ENCODE measurements at places on chromosomes 6 and 20.

DNA sequence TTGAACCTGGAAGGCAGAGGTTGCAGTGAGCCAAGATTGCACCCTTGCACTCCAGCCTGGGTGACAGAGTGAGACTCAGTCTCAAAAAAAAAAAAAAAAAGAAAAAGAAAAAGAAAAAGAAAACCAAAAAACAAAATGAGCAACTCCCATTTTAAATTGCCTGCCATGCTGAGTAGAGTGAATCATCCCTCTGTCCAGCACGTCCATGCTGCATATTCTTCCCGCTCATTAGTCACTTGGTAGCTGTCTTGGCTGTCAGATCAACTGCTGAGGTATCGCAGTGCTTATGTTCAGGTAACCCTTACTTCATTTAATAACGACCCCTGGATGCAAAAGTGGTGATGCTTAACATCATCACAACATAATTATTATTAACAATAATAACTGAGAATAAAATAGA is 72.6 kb upstream of the RNF24 start:
- H3K27ac ChIP-seq: no peak overlapping the region
- H3K4me3 ChIP-seq: no peak overlapping the region
- H3K4me1 ChIP-seq: no peaks in the 10 kb centered on the region

GRCh38 chr6:48766349-48766748 is 655.4 kb upstream of the PTCHD4 start:
- no peak overlapping the region for H3K4me3 ChIP-seq
- no peak for DNase-seq
- H3K4me1 ChIP-seq: peaks cover 25% of the 10 kb centered on the region
- peak overlapping the region; percentile 65 for H3K27ac ChIP-seq

- H3K27me3 ChIP-seq: no peaks in the 10 kb centered on the region
- H3K4me3 ChIP-seq: no peak overlapping the region
- H3K36me3 ChIP-seq: peaks cover 10% of the 10 kb centered on the region
- H3K4me1 ChIP-seq: no peaks in the 10 kb centered on the region
These were observed 411.4 kb downstream of the ESR1 start for GRCh38 chr6:152218887-152219286.

DNA sequence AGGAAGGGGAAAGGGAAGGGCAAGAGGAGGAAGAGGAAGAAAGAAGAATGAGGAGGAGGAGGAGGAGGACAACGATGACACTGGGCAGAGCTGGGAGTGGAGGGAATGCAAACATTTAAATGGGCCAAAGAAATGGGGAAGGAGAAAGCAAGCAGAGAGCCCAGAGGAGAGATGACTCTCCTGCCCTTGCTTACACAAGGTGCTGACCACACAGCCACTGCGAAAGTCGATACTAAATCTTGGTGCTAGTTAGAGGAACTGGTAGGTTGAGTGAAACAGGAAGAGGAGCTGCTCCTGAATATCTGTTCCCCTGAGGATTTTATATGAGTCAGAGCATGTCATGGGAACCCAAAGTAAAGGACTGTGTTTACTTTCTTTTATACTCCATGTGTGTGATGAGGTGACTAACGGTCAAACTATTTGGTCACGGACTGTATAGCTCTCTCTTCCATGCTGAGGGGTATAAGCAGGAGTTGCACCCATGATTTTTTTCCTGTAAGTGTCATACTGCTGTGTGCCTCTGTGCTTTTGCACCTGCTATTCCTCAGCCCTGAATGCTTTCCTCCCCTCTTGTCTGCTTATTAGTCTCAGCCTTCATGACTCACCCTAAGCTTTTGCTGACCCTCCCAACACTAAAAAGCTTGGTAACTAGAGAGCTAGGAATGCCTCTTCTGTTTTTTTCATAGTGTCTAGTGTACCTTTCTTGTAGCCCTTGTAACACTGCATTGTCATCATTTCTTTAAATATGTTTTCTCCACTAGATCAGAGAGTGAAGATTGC is 9.5 kb upstream of the PAQR8 start:
- peaks cover 15% of the 10 kb centered on the region for H3K4me1 ChIP-seq
- peak overlapping the region; percentile 85 for H3K27ac ChIP-seq
- H3K4me3 ChIP-seq: no peak overlapping the region
- DNase-seq: peak; percentile 71

DNA sequence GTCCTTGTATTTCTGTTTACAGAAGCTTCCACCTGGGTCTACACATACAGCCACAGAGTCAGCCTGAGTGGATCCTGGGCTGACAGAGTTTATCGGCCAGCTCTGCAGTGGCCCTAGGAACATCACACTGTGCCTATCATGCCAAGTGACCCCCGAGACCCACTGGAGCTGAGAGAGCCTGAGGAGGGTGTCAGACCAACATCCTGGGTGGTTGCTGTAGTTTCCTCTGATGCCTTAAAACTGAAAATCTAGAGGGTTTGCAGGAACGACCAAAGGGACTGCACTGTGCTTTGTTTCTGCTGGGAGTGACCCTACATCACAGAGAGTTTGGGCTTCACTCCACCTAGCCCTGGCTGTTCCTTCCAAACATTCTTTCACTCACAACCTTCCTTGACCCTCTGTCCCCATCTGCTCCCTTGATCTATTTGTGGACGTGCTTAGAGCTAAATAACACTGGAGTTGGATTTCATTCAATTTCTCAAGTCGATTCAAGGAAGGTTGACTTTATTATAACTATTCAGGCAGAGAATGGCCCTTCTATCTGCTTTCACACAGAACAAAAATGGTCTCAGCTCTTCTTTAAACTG is 18.1 kb downstream of the MYLK4 start:
- no peak overlapping the region for H3K4me3 ChIP-seq
- H3K36me3 ChIP-seq: no peaks in the 10 kb centered on the region
- no peaks in the 10 kb centered on the region for H3K27me3 ChIP-seq
- no peak for DNase-seq

DNA sequence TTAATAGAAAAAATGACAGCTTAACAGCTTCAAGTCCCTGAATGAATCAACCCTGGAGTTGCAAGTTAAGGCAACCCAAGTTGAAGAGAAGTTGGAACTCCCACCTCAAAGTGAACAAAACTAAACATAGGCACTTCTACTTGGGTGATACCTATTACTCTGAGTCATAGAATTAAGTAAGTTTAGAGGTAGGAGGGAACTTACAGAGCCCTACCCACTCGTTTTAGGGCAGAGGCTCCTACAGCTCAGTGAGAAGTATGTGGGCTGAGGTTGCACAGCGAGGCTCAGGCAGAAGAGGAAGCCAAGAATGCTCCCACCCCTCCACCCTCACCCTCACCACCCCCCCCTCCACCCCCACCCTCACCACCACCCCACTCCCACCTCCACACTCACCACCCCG is 42.2 kb downstream of the NFATC2 start:
- H3K36me3 ChIP-seq: no peaks in the 10 kb centered on the region
- DNase-seq: peak; percentile 23
- no peak overlapping the region for H3K27ac ChIP-seq
- H3K4me3 ChIP-seq: no peak overlapping the region

DNA sequence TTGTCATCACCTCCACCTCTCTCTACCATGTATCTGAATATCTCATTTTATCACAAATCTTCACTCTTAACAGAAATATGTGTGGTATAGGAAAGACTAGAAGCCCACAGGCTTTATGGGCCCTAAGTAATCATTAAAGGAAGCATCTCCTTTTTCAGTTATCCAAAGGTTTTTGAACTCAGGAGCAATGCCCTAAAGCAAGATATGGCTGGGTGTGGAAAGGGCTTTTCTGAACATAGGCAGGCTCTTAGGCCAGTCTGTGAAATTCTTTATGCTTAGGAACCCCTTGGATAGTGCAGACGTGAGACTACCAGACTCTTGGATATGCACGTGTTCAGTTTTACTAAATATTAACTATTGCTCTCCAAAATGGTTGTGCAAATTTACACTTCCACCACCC is 99.5 kb downstream of the ADTRP start:
- H3K4me1 ChIP-seq: no peaks in the 10 kb centered on the region
- no peaks in the 10 kb centered on the region for H3K36me3 ChIP-seq
- H3K27me3 ChIP-seq: no peaks in the 10 kb centered on the region

DNA sequence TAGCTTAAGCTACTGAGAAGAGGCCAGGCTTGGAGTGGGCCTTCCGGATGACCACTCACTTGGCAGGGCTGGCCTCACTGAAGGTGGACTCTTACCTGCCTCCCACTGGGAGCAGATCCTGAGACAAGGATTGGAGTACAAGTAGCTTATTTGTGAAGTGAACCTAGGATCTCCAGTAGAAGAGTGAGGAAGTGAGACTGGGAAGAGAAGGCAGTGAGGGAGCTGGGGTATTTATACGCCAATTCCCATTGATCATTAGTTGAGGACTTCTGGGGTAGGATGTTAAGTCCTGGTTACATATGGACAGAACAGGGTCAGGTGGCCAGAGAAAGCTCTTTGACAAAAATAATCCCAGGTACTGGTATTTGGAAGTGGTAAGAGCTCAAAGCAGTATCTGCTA is 32.3 kb upstream of the RNF24 start:
- H3K27me3 ChIP-seq: no peaks in the 10 kb centered on the region
- H3K4me3 ChIP-seq: no peak overlapping the region
- peak overlapping the region; percentile 92 for H3K27ac ChIP-seq
- H3K4me1 ChIP-seq: peaks cover 15% of the 10 kb centered on the region
- no peak for DNase-seq

GRCh38 chr6:168078943-168079405 is at the start of gene FRMD1:
FRMD1 (minus strand) TSS chr6:168079212; CDS start chr6:168079094, 118 bp downstream.
- H3K4me3 ChIP-seq: no peak within 1 kb of the TSS
- no peaks in the 10 kb centered on the region for H3K36me3 ChIP-seq
- H3K27me3 ChIP-seq: no peaks in the 10 kb centered on the region

DNA sequence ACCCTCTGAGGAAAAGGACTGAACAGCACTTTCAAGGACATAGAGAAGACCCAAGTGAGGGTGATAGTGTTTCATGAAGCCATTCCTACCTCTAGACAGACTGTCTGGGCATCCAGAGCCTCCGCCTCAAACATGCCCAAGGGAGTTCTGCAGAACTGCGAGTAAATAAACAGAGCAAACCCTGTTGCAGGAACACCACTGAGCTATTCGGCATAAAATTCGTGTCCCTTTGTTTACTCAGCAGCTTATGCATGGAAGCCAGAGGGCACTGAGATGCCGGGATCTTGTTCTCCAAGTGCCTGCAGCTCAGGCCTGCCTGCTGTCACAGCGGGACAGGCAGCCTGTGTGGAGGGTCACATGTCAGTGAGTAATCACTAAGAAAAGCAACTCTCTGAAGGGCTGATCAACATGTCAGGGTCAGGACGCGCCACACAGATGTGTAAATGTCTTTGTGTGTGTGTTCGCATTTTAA is 164.9 kb upstream of the HEY2 start:
- no peak overlapping the region for H3K27ac ChIP-seq
- H3K27me3 ChIP-seq: no peaks in the 10 kb centered on the region

- H3K4me3 ChIP-seq: no peak overlapping the region
- peaks cover 24% of the 10 kb centered on the region for H3K36me3 ChIP-seq
- DNase-seq: no peak
- H3K4me1 ChIP-seq: no peaks in the 10 kb centered on the region
These were observed 9.9 kb downstream of the BAG2 start for GRCh38 chr6:57182017-57182432.

DNA sequence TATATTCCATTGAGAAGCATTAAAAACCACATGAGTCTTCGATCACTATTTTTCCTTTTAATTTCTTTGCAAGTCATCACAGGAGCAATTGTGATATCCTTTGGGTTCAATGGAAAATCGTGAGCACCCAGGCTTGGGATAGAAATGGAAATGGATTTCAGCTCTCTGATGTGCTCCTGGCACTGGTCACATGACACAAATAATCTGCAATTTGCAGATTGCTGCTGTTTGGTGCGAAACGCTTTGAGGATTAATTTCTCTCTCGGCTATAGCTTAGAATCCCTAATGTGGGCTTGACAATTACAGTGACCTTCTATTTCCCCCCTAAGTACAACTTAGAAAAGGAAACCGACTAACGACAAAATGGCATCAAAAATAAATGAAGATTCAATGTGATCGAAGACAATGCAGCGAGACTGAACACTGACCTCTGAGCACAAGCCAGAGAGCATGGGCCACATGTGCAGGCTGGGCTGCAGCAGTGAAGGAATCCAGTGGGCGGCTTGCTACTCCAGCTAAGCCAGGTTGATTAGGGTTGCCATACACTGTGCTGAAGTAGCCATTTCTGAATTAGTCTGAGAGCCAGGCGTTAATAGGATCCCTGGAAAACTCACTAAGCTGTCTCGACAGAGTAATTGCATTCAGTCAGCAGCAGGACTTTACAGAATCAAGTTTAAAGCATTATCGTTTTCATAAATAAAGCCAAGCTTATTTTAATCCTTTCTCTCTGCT is 301.8 kb upstream of the AGPAT4 start:
- no peaks in the 10 kb centered on the region for H3K4me1 ChIP-seq
- H3K4me3 ChIP-seq: no peak overlapping the region

DNA sequence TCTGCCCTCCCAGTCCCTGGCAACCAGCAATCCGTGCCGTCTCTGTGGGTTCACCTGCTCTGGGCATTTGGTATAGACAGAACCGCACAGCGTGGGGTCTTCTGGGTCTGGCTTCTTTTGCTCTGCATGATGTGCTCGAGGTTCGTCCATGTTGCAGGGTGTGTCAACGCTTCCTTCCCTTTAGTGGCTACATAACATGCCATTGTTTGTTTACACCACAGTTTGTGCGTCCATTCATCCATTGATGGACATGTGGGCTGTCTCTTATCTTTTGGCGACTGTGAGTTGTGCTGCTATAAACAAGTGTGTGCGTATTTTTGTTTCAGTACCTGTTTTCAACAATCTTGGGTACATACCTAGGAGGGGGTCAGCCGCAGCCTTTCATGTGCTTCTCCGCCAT is 149.5 kb upstream of the RPS6KA2 start:
- no peak for DNase-seq
- H3K4me1 ChIP-seq: no peaks in the 10 kb centered on the region
- no peaks in the 10 kb centered on the region for H3K27me3 ChIP-seq
- no peak overlapping the region for H3K27ac ChIP-seq

DNA sequence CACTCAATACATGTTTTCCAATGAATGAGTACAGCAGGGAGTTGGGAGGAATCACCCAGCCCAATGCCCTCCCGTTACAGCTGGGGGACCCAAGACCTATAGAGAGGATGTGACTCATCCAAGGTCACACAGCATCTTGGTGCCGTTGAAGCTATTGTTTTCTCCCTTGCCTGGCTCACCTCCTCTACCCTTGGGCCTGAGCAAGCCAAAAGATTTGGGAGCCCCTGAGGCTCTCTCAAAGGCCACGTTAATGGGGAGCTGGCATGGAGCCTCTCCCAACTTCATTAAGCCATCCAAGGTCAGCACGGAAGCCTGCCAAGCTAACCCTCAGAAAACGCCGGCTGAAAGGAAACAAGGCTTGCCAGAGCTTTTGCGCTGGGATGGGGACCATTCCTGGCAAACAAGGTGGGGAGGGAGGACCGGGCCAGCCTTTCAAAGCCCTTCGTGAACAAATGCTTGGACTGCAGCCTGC is 30.4 kb downstream of the KCNB1 start:
- H3K36me3 ChIP-seq: no peaks in the 10 kb centered on the region
- no peak for DNase-seq
- no peak overlapping the region for H3K27ac ChIP-seq
- H3K27me3 ChIP-seq: peaks cover 9% of the 10 kb centered on the region
- no peaks in the 10 kb centered on the region for H3K4me1 ChIP-seq

DNA sequence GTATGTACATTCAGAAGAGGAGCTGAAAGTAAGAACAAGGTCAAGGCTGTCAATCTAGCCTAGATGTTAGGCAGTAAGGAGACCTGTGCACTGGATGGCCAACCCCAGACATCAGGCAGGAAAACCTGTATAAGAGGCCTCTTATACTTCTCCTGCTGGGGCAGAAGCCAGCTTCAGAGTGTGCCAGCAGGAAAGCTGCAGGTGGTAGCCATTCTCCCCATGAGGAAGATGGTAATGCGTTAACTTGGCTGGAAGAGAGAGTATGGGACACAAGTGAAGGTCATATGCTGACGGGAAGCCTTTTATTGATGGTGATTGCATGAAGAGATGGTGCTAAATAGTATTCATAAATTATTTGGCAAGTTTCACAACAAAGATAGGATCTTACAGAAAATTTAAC is 20.6 kb downstream of the NHLRC1 start:
- H3K4me1 ChIP-seq: no peaks in the 10 kb centered on the region
- H3K27ac ChIP-seq: no peak overlapping the region
- no peak for DNase-seq

Data from RWPE2 (cell line).